CD14-positive monocyte (primary cell): ENCODE measurements at places on chromosomes 4 and X. TPM values are rescaled to one million over a fixed set of nuclear protein-coding genes. Genes with fewer than 3 reads are reported as not detected.

IGFBP7 gene
- 53.1 TPM for polyA plus RNA-seq

GUCY1A1 gene
- 0.31 and 0.95 TPM in 2 replicates for polyA plus RNA-seq

CXorf65 gene
- not detected for polyA plus RNA-seq

BEX1 gene
- polyA plus RNA-seq: not detected in 2 replicates
